ENCODE measurements at places on chromosomes 2 and 18.

DNA sequence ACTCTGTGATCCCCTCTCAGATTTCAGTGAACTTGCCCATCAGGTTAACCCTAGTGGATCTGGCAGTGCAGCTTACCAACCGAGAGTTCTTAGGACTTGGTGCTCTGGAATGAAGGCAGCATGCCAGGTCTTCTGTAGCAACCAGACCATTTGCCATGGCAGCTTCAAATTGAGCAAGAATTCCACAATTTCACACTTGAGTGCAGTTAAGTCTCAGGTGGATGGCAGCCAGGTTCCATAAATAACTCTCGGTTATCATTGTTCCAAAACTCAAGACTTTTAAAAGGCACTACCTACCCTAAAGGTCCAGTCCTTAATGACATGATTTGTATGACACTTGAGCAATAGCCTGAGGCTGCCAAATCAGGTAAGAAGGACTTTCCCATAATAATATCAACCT, 48.1 kb downstream of the GALNT3 start:
- H3K36me3 ChIP-seq = no peaks in the 10 kb centered on the region
- H3K27ac ChIP-seq = no peak overlapping the region
- H3K4me1 ChIP-seq = no peaks in the 10 kb centered on the region
- DNase-seq = no peak
- H3K27me3 ChIP-seq = no peaks in the 10 kb centered on the region

GRCh38 chr18:50034029-50034428, 160.9 kb downstream of the MYO5B start:
- no peak for DNase-seq
- no peak overlapping the region for H3K27ac ChIP-seq
- H3K27me3 ChIP-seq = no peaks in the 10 kb centered on the region
- no peaks in the 10 kb centered on the region for H3K4me1 ChIP-seq
- H3K36me3 ChIP-seq = no peaks in the 10 kb centered on the region

- H3K27ac ChIP-seq = no peak overlapping the region
- peaks cover 18% of the 10 kb centered on the region for H3K4me1 ChIP-seq
- H3K4me3 ChIP-seq = no peak overlapping the region
- H3K27me3 ChIP-seq = no peaks in the 10 kb centered on the region
- no peak for DNase-seq
Observed at GRCh38 chr2:20352581-20353216, 2.1 kb upstream of the PUM2 start.

- H3K4me3 ChIP-seq = no peak overlapping the region
- H3K4me1 ChIP-seq = peaks cover 4% of the 10 kb centered on the region
- no peak overlapping the region for H3K27ac ChIP-seq
- no peaks in the 10 kb centered on the region for H3K27me3 ChIP-seq
Observed at GRCh38 chr2:179876266-179876665, 14.9 kb upstream of the ZNF385B start.

GRCh38 chr18:21943456-21943855, 202.9 kb downstream of the MIB1 start:
- no peaks in the 10 kb centered on the region for H3K36me3 ChIP-seq
- DNase-seq = no peak
- H3K27me3 ChIP-seq = no peaks in the 10 kb centered on the region
- no peaks in the 10 kb centered on the region for H3K4me1 ChIP-seq
- H3K4me3 ChIP-seq = no peak overlapping the region

- no peaks in the 10 kb centered on the region for H3K27me3 ChIP-seq
- H3K36me3 ChIP-seq = peaks cover 9% of the 10 kb centered on the region
- H3K4me1 ChIP-seq = peaks cover 7% of the 10 kb centered on the region
- no peak for DNase-seq
- peak overlapping the region; percentile 95 for H3K4me3 ChIP-seq
- peak overlapping the region; percentile 51 for H3K27ac ChIP-seq
Observed at GRCh38 chr2:241701149-241701398, 765 bp upstream of the ING5 start.

GRCh38 chr2:147665105-147665504, 179.7 kb upstream of the ACVR2A start:
- H3K4me1 ChIP-seq = no peaks in the 10 kb centered on the region
- no peak overlapping the region for H3K27ac ChIP-seq
- no peak for DNase-seq
- H3K36me3 ChIP-seq = no peaks in the 10 kb centered on the region
- no peak overlapping the region for H3K4me3 ChIP-seq

GRCh38 chr18:26999797-27000196, 134.3 kb upstream of the AQP4 start:
- no peak overlapping the region for H3K27ac ChIP-seq
- H3K27me3 ChIP-seq = no peaks in the 10 kb centered on the region
- no peak for DNase-seq
- H3K36me3 ChIP-seq = no peaks in the 10 kb centered on the region

DNA sequence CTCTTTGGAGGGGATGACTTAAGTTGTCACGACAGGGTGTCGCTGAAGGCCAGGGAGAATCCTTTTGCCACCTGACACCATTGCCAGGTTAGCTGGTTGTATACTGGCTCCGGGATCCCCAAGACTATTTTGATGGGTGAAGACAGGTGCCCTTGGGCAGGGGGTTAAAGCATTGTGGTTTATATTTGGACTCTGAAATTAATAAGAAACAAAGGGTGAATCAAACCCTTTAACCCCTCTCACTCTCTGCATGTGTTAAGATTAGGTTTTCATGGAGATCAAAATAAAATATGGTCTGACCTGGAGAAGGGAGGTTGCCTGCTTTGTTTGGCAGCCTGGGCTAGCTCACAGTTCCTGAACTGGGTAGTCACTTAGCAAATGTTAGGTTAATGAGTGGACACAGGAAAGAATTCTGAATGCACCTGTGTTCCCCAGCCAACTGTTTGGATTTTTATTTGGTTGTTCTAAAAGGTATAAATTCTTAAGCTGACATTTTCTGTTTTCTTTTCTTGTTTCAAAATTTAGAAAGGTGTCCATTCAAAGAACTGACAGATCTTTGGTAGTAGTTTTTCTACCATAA, 301.7 kb downstream of the KCNS3 start:
- no peak overlapping the region for H3K27ac ChIP-seq
- no peak overlapping the region for H3K4me3 ChIP-seq
- no peak for DNase-seq

DNA sequence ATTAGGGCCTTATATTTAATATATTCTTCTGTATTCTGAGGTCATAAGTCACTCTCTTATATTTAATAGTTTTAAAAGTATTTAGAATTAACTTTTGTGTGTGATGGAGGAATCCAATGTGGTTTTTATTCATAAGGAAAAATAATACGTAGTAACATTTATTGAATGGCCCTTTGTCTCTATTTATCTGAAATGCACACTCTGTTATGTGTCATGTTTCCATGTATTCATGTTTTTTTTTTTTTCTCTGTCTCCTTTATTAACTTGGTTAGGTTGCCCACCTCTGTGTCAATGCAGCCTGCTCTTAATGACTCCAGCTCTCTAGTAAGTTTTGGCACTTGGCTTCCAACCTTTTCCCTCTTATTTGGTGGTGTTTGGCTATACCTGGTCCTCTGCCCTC, 33.8 kb downstream of the RNF144A start:
- no peak for DNase-seq
- no peaks in the 10 kb centered on the region for H3K4me1 ChIP-seq
- H3K36me3 ChIP-seq = no peaks in the 10 kb centered on the region
- H3K4me3 ChIP-seq = no peak overlapping the region
- H3K27me3 ChIP-seq = no peaks in the 10 kb centered on the region

- peaks cover 41% of the 10 kb centered on the region for H3K36me3 ChIP-seq
- peak overlapping the region; percentile 99 for H3K4me3 ChIP-seq
- H3K27ac ChIP-seq = peak overlapping the region; percentile 72
- peak; percentile 68 for DNase-seq
- no peaks in the 10 kb centered on the region for H3K27me3 ChIP-seq
- peaks cover 14% of the 10 kb centered on the region for H3K4me1 ChIP-seq
Observed at GRCh38 chr18:51195451-51196117, 1.9 kb downstream of the MEX3C start.

- H3K27me3 ChIP-seq = no peaks in the 10 kb centered on the region
- H3K4me3 ChIP-seq = no peak overlapping the region
- H3K4me1 ChIP-seq = no peaks in the 10 kb centered on the region
- no peaks in the 10 kb centered on the region for H3K36me3 ChIP-seq
- no peak for DNase-seq
Observed at GRCh38 chr2:117342415-117342814, 472.1 kb upstream of the DDX18 start.

DNA sequence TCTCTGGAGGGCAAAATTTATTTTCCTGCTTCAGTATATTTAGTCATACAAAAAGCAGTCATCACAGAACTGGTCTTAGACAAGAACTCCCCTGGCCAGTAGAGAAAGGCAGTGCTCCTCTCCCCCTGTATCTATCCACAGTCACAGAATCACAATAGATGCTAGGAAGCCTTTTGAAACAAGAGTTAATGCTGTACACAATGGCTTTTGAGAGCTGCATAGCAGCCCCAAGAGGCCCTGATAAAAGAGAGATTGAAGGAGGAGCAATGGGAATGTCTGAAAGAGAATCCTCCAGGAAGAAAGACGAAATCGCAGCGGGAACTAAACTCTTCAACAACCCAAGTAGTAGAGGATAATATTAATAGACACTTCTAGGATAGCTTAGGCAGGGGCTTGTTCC, 330.2 kb downstream of the RBM43 start:
- peaks cover 6% of the 10 kb centered on the region for H3K4me1 ChIP-seq
- DNase-seq = peak; percentile 51
- no peak overlapping the region for H3K4me3 ChIP-seq
- H3K27me3 ChIP-seq = no peaks in the 10 kb centered on the region

DNA sequence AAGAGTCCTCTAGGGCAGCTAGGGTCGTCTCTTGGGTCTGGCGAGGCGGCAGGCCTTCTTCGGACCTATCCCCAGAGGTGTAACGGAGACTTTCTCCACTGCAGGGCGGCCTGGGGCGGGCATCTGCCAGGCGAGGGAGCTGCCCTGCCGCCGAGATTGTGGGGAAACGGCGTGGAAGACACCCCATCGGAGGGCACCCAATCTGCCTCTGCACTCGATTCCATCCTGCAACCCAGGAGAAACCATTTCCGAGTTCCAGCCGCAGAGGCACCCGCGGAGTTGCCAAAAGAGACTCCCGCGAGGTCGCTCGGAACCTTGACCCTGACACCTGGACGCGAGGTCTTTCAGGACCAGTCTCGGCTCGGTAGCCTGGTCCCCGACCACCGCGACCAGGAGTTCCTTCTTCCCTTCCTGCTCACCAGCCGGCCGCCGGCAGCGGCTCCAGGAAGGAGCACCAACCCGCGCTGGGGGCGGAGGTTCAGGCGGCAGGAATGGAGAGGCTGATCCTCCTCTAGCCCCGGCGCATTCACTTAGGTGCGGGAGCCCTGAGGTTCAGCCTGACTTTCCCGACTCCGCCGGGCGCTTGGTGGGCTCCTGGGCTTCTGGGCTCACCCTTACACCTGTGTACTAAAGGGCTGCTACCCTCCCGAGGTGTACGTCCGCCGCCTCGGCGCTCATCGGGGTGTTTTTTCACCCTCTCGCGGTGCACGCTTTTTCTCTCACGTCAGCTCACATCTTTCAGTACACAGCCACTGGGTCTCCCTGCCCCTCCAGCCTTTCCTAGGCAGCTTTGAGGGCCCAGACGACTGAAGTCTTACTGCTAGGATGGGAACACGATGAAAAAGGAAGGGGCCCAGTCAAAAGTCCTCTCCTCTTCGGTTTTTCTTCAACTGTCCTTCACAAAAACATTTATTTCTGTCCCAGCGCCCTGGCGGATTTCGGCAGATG, 8.1 kb downstream of the SIX2 start:
- no peak for DNase-seq
- H3K27me3 ChIP-seq = peaks cover 53% of the 10 kb centered on the region
- H3K4me1 ChIP-seq = peaks cover 12% of the 10 kb centered on the region
- H3K36me3 ChIP-seq = no peaks in the 10 kb centered on the region
- H3K4me3 ChIP-seq = peak overlapping the region; percentile 56
